Left ventricle myocardium inferior (tissue), 1 donor: ENCODE measurements at places on chromosomes 2 and 18.

GRCh38 chr18:11081009-11081532, 68.3 kb downstream of the PIEZO2 start:
- DNase-seq = no peak

DNA sequence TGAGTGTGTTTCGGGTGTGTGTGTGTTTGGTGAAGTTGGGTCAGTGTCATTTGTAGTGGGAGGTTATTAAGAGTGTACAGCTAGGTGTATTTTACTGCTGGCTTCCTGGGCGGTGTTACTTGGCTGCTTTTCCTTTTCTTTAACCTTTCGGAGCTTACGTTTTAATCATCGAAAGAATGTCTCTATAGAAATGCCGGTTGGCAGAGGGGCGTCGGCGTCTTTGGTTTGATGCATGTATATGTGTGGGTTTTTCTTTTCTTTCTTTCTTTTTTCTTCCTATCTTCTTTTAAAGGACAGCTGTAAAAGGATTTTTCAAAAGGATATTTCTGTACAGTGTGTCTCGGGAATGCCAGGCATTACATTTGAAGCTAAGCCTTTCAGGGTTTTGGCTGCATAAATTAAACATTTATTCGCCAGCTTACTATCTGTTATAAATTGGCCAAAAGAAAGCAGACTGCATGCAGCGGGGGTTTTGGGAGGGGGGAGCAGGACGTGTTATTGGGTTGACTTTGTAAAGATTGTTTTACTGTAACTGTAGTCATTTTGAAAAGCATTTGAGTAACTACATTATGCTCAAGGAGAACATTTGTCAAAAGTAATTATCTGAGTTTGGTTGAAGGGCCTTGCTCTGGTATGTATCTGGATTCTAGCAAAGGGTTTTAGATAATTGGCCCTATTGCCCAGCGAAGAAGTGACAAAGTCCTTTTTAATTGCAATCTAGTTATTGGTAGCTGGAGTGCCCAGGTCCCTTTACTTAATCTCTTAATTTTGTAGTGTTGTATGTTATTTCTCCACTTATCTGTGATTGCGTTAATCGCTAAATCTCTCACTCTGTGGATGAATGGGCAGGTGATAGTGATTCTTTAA, 1.6 kb downstream of the ASXL3 start:
- no peak for DNase-seq

- no peak for DNase-seq
These were observed 16.3 kb downstream of the SP3 start for GRCh38 chr2:173948842-173949241.

GRCh38 chr2:44543773-44544725, 182.3 kb downstream of the CAMKMT start:
- no peak for DNase-seq

GRCh38 chr2:7280790-7281189, 363.6 kb downstream of the RNF144A start:
- no peak for DNase-seq

DNA sequence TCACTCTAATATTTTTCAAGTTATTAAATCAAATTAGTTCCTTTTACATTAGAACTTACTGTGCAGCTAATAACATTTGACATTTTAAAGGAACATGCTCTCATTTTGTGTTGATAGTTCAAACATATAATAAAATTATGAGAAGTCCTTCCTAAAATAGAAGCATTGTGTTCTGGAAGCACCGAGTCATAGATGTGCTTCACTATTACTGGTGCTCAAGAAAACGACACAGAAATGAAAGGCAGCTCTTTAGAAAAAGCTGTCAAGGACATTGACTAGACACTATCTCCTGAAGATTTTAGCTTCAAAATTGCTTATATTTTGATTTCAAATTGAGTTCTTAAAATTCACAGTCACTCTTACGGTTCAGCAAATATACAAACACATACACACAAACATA, 338.3 kb downstream of the NBAS start:
- DNase-seq = no peak

DNA sequence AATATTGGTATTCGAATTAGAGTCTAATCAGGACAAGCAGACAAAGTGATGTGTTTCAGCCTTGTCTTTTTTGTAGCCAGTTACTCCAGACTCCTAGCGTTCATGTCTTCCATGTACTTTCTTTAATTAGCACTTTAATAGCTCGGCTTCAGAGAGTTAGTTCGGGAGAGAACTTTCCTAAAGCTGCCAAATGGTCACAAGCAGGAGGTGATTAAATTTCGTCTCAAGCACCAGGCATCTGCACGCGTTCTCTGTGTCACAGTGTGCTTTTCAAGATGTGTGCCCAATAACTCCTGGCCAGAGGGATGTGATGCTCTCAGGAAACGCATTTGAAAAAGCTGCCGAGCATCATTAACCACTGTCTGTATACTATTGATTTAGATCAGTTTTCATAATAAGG, 790.8 kb downstream of the SOCS6 start:
- no peak for DNase-seq
